Right atrium auricular region (tissue), 2 donors: ENCODE measurements at places on chromosomes 3 and 15.

DNA sequence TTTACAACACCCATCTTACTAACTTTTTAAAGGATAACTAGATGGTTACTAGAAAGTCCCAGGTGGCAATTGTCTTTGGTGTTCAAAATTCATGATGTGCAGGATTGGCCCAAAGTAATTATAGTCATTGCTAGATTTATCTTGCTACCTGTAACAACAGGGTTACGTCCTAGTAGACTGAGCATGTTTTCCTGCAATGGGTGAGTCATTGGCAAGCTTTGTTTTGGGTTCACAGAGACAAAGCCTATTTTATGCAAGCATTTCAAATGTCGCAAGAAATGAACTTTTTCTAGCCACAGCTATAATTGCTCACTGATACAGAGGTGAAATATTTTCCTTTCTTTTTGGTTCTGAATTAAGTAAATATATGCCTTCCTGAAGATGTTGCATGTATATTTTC is 267.6 kb downstream of the AGBL1 start:
- no peak for DNase-seq

GRCh38 chr15:101510212-101511197 is 21.0 kb upstream of the PCSK6 start:
- DNase-seq = peak; percentile 56

DNA sequence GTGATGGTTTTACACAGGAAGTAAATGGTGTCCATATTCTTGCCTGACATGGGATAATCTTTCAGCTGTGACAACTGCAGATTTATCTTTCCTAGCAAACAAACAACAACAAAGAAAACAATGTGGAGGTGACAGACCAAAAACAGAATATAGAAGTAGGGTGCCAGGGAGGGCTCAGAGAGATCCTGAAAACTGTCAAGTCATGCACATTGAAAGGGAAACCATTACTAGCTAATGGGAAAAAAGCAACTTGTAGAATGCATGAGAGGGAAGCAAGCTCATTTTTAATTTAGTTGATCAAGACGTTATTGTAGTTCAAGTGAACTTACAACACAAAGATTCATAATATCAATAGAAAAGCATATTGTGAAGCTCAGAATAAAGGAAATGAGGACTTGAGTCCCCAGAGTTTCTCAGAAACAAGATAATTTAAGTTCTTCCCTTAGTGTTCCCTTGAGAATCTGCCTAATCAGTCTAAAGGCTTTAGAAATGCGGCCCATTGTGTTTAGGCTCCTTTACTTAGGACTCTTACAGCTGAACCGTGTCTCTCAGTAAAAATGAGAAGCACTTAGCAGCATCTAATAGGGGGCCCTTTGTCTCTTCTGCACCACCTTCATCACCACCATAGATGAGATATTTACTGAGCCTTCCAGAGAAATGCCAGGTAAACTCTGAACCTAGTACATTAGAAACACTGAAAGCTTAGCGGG is 115.6 kb upstream of the CADPS start:
- DNase-seq = no peak

DNA sequence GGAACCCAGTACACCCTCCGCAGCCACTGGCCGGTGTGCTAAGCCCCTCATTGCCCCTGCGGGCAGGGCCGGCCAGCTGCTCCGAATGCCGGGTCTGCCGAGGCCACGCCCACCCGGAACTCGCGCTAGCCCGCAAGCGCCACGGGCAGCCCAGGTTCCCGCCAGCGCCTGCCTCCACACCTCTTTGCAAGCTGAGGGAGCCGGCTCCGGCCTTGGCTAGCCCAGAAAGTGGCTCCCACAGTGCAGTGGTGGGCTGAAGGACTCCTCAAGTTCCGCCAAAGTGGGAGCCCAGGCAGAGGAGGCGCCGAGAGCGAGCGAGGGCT is 81.4 kb upstream of the BCHE start:
- no peak for DNase-seq

DNA sequence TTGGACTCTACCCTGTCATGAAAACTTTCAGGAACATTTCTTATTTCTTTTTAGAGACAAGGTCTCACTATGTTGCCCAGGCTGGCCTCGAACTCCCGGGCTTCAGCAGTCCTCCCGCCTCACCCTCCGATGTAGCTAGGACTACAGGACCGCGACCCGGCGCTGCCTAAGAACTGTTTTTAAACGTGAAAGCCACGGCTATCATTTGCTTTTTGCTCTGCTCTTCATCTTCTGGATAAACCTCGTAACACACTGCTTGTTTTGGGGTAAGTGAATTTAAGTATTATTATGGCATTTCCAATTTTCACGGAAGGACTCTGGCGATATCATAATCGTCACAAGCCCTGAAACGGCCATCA is 14.3 kb upstream of the CCNL1 start:
- no peak for DNase-seq

GRCh38 chr15:101105059-101105891 is 146.6 kb downstream of the CHSY1 start:
- no peak for DNase-seq

DNA sequence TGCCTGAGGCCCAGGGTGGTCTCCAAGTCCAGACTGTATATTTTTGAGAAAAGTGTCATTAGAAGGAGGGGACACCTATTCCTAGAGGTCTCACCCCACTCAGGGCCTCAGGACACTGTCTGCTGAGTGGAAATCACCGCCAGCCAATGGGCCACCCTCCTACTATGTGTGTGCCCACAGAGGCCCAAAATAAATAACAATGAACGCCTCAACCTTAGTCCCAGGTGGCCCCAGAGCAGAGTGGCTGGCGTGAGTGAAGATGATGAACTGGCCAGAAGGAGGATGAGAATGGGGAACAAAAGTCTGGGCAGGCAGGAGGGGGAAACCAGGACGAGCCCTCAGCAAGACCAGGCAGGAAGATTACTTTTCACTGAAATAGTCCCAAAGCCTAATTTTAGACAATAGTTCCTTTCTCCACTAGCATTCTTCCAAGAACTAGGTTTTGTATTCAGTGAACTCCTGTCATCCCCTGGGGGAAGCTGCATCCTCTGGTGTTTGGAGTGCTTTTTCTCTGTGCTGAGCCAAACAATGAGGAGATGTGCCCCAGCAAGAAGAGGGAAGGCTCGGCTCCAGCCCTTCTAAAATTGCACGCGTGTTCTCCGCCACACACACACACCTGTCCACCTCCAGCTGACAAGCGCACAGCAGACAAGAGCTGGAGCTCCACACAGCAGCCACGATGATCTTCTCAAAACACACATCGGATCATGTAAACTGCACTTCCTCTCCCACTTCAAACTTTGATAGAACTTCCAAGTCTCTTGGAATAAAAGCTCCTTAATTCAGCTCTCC is 72.2 kb downstream of the ADCY5 start:
- DNase-seq = no peak

DNA sequence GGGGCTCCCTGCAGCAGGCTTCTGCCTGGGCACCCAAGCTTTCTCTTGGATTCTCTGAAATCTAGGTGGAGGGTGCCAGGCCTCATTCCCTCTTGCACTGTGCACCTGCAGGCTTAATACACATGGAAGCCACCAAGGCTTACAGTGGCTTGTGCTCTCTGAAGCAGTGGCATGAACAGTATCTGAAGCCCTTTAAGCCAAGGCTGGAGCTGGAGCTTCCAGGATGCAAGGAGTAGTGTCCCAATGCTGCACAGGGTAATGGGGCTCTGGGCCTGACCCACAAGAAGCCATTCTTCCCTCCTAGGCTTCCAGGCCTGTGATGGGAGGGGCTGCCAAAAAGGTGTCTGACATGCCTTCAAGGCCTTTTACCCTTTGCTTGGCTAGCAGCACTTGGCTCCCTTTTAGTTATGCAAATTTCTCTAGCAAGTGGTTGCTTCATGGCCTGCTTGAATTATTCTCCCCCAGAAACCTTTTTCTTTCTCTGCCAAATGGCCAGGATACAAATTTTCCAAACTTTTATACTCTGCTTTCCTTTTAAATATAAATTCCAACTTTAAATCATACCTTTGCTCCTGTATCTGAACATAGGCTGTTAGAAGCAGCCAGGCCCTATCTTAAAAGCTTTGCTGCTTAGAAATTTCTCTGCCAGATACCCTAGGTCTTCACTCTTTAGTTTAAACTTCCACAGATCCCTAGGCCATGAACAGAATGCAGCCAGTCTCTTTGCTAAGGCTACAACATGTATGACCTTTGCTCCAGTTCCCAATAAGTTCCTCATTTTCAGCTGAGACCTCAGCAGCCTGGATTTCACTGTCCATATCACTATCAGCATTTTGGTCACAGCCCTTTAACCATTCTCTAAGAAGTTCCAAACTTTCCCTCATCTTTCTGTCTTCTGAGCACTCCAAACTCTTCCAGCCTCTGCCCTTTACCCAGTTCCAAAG is 201.1 kb upstream of the LRRFIP2 start:
- DNase-seq = no peak

- no peak for DNase-seq
Observed at GRCh38 chr3:27428446-27428845, 55.7 kb downstream of the SLC4A7 start.

DNA sequence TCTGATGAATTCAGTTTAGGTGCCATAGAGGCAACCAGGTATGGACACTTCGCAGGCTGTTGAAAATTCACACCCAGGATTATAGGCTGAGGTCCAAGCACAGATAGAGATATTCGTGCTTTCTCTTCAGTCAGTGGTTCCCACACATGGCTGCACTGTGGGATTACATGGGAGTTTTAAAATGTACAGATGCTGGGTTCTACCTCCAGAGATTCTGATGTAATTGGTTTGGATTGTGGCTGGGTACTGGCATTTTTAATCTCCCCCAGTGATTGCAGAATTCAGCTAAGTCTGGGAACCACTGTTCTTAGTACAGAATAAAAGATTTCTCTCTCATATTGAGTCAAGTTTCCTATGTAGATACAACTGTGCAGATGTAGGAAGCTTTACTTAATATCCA is 91.6 kb downstream of the FOXB1 start:
- DNase-seq = no peak

DNA sequence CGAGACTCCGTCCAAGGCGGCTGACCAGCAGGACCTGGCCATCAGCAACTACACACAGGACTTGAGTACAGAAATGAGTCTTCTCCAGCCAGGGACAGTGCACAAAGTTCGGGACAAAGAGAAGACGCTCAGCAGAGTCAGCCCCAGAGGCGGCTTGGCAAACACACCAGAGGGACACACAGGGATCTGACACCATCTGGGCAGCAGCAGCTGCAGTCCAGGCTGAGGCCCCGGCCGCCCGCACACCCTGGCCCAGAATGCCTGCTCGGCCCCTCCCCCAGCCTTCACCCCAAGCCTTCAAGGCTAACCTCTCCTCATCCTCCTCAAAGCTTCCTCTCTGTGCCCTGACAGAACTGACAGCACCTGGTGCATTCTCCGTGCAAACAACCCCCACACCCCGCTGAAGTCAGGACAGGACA is 61.1 kb downstream of the XXYLT1 start:
- DNase-seq = no peak

DNA sequence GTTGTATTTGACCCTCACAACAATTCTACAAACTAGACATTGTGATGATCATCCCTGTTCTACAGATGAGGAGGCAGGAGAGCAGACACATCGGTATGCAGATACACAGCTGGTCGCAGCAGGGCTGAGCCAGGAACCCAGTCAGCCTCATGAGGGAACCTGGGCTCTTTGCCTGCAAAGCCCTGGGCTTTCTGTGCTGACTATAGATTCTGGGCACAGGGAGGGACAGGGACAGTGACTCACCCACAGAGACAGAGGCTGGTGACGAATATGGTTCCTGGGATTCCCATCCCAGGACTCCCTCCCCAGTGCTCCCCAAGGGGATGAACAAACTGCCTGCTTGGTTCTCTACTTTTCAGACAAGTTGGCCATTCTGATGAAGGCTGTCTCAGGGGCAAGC is 3.8 kb upstream of the CAMP start:
- peak; percentile 72 for DNase-seq

DNA sequence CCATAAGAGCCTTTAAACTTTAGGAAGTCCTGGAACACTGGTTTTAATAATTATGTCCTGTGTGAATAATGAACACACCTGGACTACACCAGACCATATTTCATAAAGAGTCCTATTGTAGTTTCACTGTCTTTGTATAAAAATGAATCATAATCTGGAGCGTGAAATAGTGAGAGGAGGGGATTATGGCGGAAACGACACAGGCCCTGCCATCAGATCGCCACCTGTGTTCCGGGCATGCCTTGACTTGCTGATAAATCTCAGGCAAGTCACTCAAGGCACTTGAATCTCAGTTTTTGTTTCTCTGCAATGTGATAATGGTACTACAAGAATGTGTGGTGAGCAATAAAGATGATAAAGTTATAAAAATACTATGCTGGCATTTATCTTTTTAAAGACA is 995.5 kb downstream of the MCTP2 start:
- DNase-seq = no peak

DNA sequence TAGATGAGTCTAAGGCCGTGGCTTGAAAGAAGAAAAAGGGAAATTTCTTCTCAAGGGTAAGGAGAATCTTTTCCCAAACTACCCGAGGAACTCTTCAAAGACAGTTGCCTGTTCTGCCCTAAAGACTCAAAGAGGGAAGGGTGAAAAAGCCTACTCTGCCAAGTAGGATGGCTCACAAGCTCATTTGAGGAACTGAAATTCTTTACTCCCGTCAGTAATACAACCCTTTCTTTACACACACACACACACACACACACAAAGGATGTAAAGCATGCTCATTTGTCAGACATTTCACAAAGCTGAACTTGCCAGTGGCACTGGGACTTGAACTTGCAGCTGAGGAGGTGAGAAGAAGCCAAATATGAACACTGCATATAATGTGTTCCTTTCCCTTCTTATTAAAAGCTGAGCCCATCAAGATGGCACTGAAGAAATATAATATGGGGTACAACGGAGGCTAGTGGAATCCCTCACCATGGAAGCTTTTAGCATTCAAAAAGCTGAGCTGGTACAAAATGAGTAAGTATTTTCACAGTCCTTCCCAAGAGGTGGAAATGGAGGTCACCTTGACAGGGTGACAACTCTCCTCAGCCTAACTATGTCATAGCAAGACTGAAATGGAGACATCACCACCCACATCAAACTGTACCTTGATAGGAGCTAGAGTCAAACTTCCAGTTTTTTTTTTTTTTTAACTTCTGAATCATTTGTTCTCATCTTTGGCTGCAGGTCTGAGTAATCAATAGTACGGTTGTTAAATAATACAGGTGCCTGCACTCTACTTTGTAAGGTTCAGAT is 57.6 kb downstream of the TAFA4 start:
- no peak for DNase-seq

DNA sequence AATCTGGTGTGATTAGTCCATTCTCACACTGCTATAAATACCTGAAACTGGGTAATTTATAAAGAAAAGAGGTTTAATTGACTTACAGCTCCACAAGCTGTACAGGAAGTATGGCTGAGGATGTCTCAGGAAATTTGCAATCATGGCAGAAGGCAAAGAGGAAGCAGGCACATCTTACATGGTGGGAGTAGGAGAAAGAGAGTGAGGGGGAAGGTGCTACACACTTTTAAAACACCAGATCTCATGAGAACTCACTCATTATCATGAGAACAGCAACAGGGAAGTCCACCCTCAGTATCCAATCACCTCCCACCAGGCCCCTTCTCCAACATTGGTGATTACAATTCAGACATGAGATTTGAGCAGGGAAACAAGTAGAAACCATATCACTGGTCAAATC is 24.0 kb upstream of the ACP3 start:
- DNase-seq = no peak

DNA sequence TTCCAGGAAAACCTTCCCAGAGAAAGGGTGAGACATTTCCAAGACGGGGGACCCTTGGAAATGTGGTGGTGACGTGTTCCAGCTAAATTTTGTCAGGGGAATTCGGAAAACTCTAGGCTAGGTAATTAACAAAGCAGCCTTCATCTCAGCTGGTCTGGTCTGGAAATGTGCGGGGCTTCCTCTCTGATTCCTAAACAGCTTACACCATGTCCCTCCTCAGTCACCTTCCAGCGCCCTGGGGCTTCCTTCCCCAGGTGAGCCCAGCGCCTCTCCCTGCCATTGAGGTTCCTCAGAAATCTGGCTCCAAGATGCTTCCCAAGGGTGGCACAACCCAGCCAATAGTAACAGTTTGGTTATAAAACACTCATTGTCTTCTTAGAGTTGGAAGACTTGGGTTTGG is 571 bp downstream of the ACAD9 start:
- no peak for DNase-seq
